ENCODE measurements at places on chromosomes 7 and 10.

- DNase-seq = no peak
Observed at GRCh38 chr10:118832241-118832651, 77.5 kb upstream of the CACUL1 start.

- no peak for DNase-seq
Observed at GRCh38 chr7:47332681-47333553, 249.0 kb downstream of the TNS3 start.

DNA sequence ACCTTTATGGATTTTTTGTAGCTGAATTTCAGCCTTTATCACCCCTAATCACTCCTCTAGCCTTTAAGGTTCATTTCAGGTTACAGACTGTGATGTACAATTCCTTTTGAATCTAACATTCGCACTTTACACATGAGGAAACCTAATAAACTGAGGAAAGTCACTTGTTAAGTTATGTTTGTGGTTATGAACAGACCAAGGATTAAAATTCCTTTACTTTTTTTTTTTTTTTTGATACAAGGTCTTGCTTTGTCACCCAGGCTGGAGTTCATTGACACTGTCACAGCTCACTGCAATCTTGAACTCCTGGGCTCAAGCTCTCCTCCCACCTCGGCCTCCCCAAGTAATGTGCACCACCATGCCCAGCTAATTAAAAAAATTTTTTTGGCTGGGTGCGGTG, 3.6 kb downstream of the MCU start:
- DNase-seq = no peak

GRCh38 chr7:27631391-27631790, 31.3 kb downstream of the HIBADH start:
- DNase-seq = no peak

- DNase-seq = no peak
Observed at GRCh38 chr7:117448655-117449054, 21.4 kb upstream of the ASZ1 start.

DNA sequence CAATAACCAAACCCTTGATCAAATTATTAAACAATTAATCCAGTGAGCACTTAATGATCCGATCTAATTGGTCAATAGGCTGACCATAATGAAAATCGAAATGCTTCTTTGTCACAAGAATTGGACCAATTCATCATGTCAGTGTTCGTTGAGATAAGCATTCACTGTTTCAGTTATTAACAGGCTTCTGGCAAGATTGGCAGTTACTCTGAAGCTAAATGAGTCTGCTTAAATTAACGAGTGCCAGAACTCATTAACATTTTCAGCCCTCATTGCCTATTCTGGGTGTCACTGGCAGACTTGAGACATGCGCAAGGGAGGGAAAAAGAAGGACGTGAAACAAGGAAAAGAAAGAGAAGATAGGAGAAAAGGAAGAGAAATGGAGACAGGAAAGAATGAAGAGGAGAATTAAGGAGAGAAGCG, 30.7 kb upstream of the SLC26A3 start:
- no peak for DNase-seq

DNA sequence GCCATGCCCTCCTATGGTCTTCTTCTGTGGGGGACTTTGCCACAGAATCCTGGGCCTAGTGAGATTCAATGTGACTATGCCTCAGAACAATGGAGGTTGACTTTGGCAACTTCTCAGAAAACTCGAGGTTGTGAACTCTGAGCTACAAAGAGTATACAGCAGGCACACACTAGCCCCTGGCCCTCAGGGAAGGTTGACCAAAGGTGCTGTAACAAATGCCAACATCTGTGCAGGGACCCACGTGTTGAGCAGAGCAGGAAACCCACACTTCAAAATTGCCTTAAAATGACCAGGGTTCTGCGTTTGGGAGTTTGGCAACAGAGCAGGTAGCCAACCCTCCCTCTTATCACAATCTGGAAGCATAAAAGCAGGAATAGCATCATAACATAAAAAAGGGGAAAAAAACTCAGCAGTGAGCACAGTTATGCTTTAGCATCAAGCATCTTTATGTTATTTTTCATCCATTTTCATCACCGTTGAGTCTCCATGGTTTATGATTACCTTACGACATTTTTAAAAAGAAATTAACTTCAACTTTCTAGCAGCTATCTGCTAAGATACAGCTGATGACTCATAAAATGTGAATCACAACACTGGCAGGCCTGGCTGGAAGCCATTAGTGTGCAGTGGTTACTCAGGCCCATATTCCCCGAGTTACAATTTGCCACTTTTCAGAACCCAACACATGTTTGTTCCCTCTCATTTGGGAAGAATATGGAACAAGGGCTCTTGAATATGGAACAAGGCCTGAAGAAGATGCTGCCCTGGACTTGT, 11.1 kb downstream of the PRLHR start:
- no peak for DNase-seq

DNA sequence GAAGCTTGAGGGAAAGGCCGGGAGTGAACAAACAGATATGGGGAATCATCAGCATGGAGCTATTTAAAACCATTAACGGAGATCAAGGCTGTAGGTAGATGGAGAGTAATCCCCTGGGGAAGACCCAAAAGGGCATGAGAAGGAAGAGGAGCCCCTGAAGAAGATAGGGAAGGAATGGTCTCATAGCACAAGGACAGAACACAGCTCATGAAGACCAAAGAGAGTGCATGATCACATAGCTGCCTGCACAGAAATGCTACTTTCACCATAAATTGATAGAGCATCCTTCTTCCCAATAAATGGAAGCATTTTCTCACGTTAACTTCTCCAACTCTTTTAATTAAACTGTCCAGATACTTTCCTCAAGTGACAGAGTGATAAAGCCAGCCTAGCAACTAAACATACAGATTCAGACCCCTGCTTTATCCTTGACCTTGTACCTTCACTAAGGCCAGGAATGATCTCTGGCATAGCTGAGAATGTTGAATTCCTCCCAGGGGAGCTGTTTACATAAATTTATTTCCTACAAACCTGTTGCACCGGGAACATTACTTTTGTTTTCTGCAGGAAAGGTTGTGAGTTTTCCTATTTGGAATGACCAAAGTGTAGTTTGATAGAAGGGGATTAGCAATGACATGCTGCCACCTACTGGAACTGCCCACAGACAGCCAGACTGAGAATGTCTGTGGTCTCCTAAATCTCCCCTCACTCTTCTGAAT, 110.8 kb upstream of the LRGUK start:
- no peak for DNase-seq

DNA sequence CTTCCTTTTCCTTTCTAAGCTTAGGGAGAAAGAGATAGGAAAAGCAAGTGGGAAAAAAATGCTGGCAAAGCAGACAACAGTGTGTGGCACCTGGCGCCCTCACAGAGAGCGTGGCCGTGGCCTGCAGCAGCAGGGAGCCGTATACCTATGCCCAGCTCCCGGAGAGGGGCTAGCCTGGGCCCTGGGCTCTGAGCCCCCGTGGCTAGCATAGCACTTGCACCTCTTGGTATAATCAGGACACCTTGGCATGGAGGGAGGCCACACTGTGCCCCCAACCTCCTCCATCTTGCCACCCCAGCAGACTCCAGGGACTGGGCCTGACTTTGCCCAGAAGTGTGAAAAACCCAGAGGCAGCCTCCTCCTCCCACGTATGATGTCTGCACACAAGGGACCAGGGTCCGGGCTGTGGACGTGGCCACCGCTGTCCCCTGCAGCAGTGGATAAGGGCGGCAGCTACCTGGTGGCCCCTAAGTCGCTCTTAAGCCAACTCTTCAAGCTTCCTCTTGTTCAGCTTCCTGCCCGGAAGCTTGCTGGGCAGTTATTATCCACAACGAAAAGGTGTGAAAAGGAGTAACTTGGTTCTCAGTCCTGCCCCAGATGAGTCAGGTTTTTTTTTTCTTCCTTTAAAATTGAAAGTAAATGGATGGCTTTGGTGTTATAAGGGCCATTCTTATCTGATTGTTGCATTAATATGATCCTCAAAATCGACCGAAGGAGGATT, 249.1 kb upstream of the PITRM1 start:
- peak; percentile 12 for DNase-seq

- peak; percentile 16 for DNase-seq
Observed at GRCh38 chr10:59622320-59623132, 87.1 kb downstream of the SLC16A9 start.

GRCh38 chr10:106312087-106312486, 852.4 kb downstream of the SORCS1 start:
- DNase-seq = no peak

- no peak for DNase-seq
Observed at GRCh38 chr7:35604595-35604994, 90.3 kb downstream of the HERPUD2 start.

DNA sequence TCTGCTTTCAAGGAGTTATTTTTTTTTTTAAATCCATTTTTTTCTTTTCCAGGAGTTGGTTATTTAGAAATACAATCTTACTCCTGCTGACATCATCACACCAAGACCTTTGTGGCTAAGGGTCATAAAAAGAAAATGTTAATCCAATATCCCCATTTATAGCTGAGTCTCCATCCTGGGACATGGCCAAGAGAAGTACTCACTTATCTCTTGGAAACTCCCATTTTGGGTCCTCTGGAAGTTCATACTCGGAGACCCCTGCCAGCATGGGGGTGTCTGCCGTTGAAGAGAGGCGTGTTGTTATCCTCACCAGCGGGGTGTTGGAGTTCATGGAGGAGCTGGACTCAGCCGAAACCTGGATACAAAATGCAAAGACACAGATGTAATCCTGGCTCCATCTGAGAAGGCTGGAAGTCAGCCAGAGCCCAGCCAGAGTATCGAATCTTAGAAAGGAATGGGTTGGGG, 94.6 kb downstream of the FGFR2 start:
- no peak for DNase-seq

DNA sequence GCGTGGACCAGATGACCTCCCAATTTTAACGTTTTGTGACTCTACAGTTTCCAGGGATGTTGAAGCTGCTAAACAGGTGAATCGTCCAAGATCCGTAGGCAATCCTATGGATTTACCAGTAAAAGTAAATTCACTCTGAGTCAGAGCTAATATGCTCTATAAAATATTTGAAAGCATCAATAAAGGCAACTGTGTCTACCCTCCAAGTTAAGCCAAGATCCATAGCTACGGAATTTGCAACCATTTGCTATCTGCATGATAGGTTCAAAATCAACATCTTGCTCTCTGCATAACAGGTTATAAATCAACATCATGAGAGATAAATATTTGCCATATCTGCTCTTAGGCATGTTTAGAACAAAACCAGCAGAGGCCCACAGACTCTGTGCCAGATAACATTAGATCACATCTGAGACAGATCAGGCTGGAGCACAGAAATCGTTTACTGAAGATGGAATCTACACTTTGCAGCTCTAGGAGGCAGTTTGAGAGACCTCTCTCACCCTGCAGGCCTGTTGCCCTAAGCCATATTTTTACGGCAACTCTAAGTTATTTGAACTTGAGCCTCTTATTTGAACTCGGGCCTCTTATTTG, 80.7 kb upstream of the PDCD4 start:
- no peak for DNase-seq

DNA sequence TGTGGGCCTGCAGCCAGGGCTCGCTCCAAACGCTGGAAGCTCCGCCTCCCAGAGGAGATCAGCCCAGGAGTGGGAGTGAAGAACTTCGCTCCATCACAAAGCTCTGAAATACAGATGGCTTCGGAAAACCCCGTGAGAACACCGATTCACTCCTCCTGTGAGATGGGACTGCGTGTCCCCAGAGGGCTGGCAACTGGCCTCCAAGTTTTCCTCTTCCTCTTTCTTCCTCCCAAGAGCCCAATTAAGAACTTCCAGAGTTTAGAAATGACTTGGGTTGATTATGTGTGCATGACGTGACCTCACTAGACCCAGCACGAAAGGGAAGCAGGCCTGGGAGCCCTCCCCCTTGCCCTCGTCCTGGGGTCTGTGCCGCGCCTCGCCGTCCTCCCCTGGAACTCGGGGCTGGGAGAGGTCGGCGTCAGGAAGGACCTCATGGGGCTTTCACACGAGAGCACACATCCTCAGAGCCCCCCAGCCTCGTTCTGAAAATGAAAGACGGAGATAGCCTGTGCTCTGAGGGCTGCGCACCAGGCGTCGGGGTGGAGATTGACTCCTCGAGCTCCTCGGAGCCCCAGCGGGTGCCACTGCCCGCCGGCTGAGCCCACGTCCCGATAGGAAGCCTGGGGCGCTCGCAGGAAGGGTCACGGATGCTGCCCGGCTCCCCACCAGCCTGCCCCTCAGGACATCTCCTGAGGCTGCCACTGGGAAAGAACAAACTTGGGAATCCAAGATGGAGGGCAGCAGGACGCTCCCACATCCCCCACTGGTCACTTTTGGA, 37.8 kb downstream of the PTPRN2 start:
- no peak for DNase-seq

DNA sequence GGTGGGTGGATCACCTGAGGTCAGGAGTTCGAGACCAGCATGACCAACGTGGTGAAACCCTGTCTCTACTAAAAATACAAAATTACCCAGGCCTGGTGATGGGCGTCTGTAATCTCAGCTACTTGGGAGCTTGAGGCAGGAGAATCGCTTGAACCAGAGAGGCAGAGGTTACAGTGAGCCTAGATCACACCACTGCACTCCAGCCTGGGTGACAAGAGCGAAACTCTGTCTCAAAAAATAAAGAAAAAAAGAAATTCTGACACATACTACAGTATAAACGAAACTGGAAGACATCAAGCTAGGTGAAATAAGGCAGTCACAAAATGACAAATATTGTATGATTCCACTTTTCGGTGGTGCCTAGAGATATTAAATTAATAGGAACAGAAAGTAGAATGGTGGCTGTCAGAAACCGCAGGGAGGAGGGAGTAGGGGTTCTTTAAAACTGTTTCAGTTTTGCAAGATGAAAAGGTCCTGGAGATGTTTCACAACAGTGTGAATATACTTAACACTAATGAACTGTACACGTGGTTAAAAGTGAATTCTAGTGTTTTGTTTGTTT, 23.2 kb downstream of the PILRA start:
- peak; percentile 53 for DNase-seq

GRCh38 chr10:93807371-93807770, 49.6 kb downstream of the LGI1 start:
- DNase-seq = no peak

GRCh38 chr10:123166618-123167017, 12.4 kb downstream of the BUB3 start:
- no peak for DNase-seq

DNA sequence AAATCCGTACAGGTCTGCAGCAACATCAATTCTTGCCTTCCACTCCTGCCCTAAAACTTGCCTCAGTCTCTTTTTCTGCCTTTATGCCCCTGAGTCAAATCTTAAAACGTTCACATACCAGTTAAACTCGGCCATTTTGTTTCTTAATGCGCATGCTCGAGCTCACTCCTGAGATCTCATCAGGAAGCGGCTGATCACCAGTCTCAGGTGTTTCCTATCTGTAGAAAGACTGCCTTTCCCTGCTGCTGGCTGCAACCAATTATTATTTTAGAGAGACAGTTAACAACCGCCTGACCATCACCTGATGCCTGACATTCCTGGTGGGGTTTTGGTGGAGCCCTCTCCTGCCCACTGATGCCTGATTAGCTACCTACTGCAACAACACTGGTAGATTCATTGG, 70.2 kb upstream of the TMEM140 start:
- DNase-seq = no peak

DNA sequence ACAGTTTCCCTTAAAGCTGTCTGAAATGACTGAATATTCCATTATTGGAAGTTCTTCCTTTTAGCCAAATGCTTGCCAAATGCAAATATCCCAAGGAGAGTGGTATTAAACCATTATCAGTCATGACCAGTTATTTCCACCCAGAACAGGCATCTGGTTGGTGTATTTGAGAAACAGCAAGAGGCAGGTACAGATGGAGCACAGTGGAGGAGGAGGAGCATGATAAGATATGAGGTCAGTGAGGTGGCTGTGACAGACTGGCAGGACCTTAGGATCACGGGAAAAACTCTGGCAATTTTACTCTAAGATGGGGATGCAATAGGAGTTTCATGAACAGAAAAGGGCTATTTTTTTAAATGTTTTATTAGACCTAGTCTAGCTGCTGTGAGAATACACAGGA, 6.4 kb downstream of the HEPACAM2 start:
- DNase-seq = no peak

All from CD4-positive, alpha-beta T cell treated with Interleukin-15 for 4 hours (primary cell).